ENCODE measurements at places on chromosomes 16 and 17.
A peak's percentile ranks its signal among the peaks of the same experiment; 100 is the strongest.

DNA sequence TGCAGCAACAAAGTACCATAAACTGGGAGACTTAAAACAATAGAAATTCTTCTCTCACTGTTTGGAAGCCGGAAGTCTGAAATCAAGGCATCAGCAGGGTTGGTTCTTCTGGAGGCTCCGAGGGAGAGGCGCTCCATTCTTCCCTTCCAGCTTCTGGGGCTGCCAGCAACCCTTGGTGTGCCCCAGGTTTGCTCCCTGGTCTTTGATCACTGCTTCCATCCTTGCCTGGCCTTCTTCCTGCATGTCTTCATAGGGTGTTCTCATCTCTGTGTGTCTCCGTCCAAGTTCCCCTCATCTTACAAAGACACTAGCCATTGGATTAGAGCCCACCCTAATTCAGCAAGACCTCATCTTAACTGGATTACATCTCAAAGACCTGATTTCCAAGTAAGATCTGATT, 35.3 kb upstream of the LRRC75A start:
- H3K27me3 ChIP-seq: no peaks in the 10 kb centered on the region
- H3K4me3 ChIP-seq: no peak overlapping the region
- no peak for DNase-seq
- no peaks in the 10 kb centered on the region for H3K36me3 ChIP-seq

- H3K4me1 ChIP-seq: peaks cover 56% of the 10 kb centered on the region
- H3K27ac ChIP-seq: peak overlapping the region; percentile 83
- peak; percentile 90 for DNase-seq
- no peaks in the 10 kb centered on the region for H3K27me3 ChIP-seq
Observed at GRCh38 chr17:77374170-77374936, 233.6 kb downstream of the SEC14L1 start.

GRCh38 chr17:27956601-27957445, 63.7 kb upstream of the LYRM9 start:
- H3K4me3 ChIP-seq: no peak overlapping the region
- no peaks in the 10 kb centered on the region for H3K27me3 ChIP-seq
- H3K27ac ChIP-seq: no peak overlapping the region

- H3K27ac ChIP-seq: no peak overlapping the region
- peaks cover 7% of the 10 kb centered on the region for H3K4me1 ChIP-seq
- no peak for DNase-seq
- H3K4me3 ChIP-seq: no peak overlapping the region
Observed at GRCh38 chr17:82603981-82604448, 44.2 kb downstream of the WDR45B start.

- DNase-seq: no peak
- H3K27ac ChIP-seq: no peak overlapping the region
- no peaks in the 10 kb centered on the region for H3K36me3 ChIP-seq
Observed at GRCh38 chr17:29243792-29244191, 2.9 kb upstream of the CRYBA1 start.

GRCh38 chr17:76208120-76208519, 32.2 kb downstream of the RNF157 start:
- H3K36me3 ChIP-seq: peaks cover 19% of the 10 kb centered on the region
- H3K4me3 ChIP-seq: no peak overlapping the region
- peak overlapping the region; percentile 70 for H3K27ac ChIP-seq
- DNase-seq: no peak

- H3K27me3 ChIP-seq: no peaks in the 10 kb centered on the region
- H3K4me1 ChIP-seq: no peaks in the 10 kb centered on the region
- H3K4me3 ChIP-seq: no peak overlapping the region
- peak; percentile 35 for DNase-seq
- H3K36me3 ChIP-seq: no peaks in the 10 kb centered on the region
Observed at GRCh38 chr16:50600582-50601283, 52.5 kb downstream of the NKD1 start.

- H3K4me1 ChIP-seq: no peaks in the 10 kb centered on the region
- no peaks in the 10 kb centered on the region for H3K27me3 ChIP-seq
- H3K4me3 ChIP-seq: no peak overlapping the region
- H3K27ac ChIP-seq: no peak overlapping the region
- DNase-seq: no peak
Observed at GRCh38 chr16:2183671-2184070, 12.7 kb downstream of the CASKIN1 start.

DNA sequence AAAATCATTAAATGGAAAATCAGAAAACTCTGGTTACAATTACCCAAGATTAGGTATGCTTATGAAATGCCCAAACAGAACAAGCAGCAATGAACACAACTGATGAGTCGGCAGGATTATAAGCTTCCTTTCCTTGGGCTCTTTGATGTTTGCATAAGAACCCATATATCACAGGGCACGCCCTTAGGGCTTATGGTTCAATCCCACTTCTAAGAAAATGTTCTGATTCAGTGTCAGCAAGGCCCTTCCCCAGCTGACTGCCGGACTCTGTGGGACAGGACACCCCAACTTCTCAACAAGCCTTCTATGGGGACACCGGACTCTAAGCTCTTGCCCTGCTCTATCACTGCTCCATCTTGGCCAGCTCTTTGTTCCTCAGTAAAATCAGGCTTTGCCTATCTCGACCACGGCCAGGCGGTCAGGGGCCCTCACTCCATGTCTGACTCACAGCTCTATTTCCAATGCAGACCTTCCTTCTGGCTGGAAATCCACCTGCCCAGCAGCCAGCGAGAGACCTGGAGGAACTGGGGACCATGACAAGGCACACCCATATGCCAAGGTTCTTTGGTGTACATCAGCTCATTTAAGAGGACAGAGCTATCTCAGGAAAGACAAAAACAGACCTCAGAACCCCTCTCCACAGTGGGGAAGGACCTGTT, 26.8 kb downstream of the LITAFD start:
- H3K36me3 ChIP-seq: peaks cover 100% of the 10 kb centered on the region
- H3K4me1 ChIP-seq: no peaks in the 10 kb centered on the region
- no peak overlapping the region for H3K4me3 ChIP-seq
- H3K27ac ChIP-seq: peak overlapping the region; percentile 4

DNA sequence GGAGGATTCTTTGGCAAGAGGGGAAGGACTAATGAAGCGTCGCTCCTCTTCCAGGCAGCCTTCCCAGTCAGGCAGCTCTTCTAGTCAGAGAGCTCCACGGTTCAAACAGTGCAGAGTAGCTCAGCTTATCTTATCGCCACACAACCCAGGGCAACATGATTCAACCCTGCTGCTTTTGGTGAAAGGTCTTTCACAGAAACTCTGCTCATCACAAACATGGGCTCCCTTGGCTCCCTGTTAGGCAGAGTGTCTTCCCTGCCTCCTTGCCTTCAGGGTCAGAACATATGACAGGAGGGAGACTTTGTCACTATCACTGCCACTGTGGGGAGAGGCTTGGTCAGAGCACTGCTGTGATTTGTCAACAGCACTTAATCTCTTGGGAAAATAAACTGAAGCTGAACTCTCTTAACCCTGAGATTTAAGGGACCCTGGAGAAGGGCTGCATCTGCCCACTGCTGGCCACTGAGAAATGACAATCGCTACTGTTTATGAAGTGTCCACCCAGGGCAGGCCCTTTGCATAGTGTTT, 6.9 kb upstream of the SLC13A2 start:
- H3K27me3 ChIP-seq: no peaks in the 10 kb centered on the region
- no peak overlapping the region for H3K27ac ChIP-seq
- H3K36me3 ChIP-seq: no peaks in the 10 kb centered on the region

GRCh38 chr16:2429771-2430663, 770 bp downstream of the CCNF start:
- H3K4me1 ChIP-seq: peaks cover 8% of the 10 kb centered on the region
- no peaks in the 10 kb centered on the region for H3K27me3 ChIP-seq
- no peak for DNase-seq
- H3K27ac ChIP-seq: peak overlapping the region; percentile 65
- H3K4me3 ChIP-seq: peak overlapping the region; percentile 85

DNA sequence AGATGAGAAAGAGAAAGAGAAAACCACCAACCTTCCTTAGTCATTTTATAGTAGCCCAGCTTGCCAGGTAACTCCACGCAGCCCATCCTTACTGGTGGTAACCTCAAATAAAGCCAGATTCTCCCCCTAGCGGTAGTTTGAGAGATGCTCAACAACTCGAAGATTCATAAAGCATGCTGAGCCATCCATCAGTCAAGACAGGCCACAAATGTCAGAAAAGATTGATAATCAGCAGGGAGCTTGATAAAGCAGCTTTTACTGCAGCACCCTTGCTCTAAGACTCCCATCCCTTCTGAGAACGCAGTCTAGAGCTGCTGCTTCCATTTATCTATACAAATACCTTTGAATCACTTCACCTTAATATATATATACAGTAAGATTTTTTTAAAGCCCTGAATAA, 451.5 kb upstream of the HSBP1 start:
- H3K4me3 ChIP-seq: no peak overlapping the region
- no peak for DNase-seq
- H3K27ac ChIP-seq: no peak overlapping the region
- H3K27me3 ChIP-seq: no peaks in the 10 kb centered on the region

DNA sequence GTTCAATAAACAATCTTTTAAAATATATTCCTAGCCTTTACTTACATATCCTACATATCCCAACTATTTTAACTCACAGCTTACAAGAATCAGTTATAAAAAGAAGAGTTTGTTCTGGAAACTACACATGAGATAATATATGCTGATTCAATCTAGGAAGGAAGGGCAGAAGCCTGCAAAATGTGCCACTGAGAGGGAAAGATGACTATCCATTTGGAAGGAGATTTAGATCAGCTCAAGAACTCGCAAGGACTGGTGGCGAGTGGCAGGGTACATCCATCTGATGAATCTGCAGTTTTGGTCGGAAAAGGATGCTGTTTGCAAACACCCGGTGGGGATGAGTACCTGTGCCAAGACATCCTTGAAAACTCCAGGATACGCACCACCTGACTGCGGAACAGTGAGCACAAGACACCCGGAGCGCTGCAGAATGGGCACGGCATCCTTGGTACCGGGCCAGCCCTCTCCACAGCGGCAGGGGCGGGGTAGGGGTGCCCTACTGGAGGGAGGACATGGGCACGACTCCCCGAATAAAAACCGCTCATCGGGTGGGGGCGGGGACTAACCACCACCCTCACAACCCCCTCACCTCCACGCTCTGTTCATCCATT, 723 bp downstream of the TRIM37 start:
- peaks cover 12% of the 10 kb centered on the region for H3K4me1 ChIP-seq
- H3K36me3 ChIP-seq: peaks cover 24% of the 10 kb centered on the region
- H3K27me3 ChIP-seq: no peaks in the 10 kb centered on the region
- H3K27ac ChIP-seq: peak overlapping the region; percentile 88
- H3K4me3 ChIP-seq: peak overlapping the region; percentile 90
- peak; percentile 75 for DNase-seq

DNA sequence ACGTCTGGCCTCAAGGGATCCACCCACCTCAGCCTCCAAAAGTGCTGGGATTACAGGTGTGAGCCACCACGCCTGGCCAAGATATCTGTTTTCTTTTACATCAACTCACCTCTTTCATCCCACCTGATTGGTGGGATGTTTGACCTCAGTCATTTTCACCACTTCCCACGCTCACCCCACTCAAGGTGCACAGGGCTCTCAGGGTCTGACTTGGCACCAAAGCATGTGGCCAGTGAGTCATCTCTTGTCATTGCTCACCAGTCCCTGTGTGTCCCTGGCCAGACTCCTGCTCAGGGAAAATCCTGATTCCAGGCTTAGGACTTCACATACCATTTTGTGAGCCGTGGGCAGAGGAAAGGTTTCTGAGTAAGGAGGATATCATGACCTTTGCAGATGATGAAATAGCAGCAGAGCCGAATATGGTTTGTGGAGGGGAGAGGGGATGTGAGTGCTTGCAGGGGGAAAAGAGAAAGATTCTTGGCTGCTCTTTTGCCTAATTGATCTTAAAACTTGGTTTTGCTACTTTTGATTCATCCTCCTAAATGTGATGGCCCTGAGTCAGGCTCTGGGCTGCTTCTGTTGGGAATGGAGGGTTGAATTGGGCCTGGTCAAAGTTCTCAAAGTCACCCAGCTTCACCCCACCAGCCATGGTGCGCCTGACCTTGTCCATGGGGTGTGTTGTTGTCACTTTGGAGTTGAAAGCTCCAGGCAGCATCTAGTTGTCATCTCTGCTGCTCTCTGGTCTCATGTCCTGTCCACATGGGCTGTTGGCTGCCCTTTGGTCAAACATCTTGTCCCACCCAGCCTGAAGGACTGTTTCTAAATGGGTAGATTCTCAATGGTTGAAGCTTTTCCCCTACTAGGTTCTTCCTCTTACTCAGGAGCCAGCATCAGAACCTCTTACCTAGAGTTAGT, 6.0 kb upstream of the KCNH6 start:
- no peak overlapping the region for H3K27ac ChIP-seq
- no peak for DNase-seq
- H3K4me1 ChIP-seq: no peaks in the 10 kb centered on the region

DNA sequence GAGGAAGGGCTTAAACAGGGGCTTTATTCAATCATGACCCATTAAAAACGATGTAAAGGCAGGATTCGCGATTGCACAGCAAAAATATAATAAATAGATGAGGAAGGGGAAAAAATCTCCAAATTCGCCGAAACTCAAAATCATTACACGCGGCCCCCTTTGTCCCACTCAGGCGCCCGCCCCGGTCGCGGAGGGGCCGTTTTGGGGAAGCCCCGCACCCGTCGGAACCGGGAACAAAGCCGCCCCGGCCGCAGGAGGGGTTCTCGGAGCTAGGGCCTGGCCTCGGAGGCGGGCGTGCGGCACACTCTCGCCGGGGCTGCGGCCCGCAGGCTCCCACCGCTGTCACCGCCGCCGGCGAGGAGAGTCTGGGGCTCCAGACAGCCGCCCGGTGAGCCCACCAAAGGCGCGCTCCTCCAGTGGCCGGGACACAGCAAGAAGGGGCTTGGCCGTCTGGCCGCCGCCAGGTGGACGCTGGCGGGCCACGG, 521 bp downstream of the C16orf87 start:
- peaks cover 13% of the 10 kb centered on the region for H3K4me1 ChIP-seq
- peak overlapping the region; percentile 96 for H3K27ac ChIP-seq
- no peaks in the 10 kb centered on the region for H3K27me3 ChIP-seq
- no peaks in the 10 kb centered on the region for H3K36me3 ChIP-seq
- peak; percentile 42 for DNase-seq
